ENCODE measurements at places on chromosomes 2 and 18. TPM values are rescaled to one million over a fixed set of nuclear protein-coding genes. Genes with fewer than 3 reads are reported as not detected.

FSHR gene
- not detected for total RNA-seq

PLB1 gene
- total RNA-seq: 0.90 TPM

GYPC gene
- total RNA-seq: 53.6 TPM

RPRD1A gene
- 27.2 TPM for total RNA-seq

ALPI gene
- total RNA-seq: not detected
